ENCODE measurements at places on chromosomes 16 and 17. TPM values are rescaled to one million over a fixed set of nuclear protein-coding genes. Genes with fewer than 3 reads are reported as not detected.

Gene HNF1B
- total RNA-seq = 19.0 TPM

Gene AATK
- 4.6 TPM for total RNA-seq

Gene KRTAP4-6
- total RNA-seq = not detected

Gene C16orf46
- total RNA-seq = 4.4 TPM

Gene SARM1
- 13.4 TPM for total RNA-seq

Gene USP31
- 9.1 TPM for total RNA-seq

- no peaks in the 10 kb centered on the region for H3K36me3 ChIP-seq
- no peak overlapping the region for H3K4me3 ChIP-seq
- no peaks in the 10 kb centered on the region for H3K27me3 ChIP-seq
- H3K4me1 ChIP-seq = peaks cover 8% of the 10 kb centered on the region
Observed at GRCh38 chr17:1019451-1019850, 22.5 kb downstream of the TIMM22 start.

GRCh38 chr17:71975331-71975801, 145.5 kb upstream of the SOX9 start:
- H3K4me3 ChIP-seq = no peak overlapping the region
- no peak for DNase-seq
- H3K27me3 ChIP-seq = peaks cover 15% of the 10 kb centered on the region
- no peaks in the 10 kb centered on the region for H3K4me1 ChIP-seq

GRCh38 chr17:11738151-11738550, 139.9 kb downstream of the DNAH9 start:
- H3K36me3 ChIP-seq = no peaks in the 10 kb centered on the region
- no peak overlapping the region for H3K4me3 ChIP-seq
- no peak overlapping the region for H3K27ac ChIP-seq
- no peaks in the 10 kb centered on the region for H3K4me1 ChIP-seq
- peaks cover 4% of the 10 kb centered on the region for H3K27me3 ChIP-seq

- peaks cover 40% of the 10 kb centered on the region for H3K36me3 ChIP-seq
- no peak overlapping the region for H3K27ac ChIP-seq
- DNase-seq = no peak
Observed at GRCh38 chr17:59607061-59607460, 12.6 kb upstream of the CLTC start.

DNA sequence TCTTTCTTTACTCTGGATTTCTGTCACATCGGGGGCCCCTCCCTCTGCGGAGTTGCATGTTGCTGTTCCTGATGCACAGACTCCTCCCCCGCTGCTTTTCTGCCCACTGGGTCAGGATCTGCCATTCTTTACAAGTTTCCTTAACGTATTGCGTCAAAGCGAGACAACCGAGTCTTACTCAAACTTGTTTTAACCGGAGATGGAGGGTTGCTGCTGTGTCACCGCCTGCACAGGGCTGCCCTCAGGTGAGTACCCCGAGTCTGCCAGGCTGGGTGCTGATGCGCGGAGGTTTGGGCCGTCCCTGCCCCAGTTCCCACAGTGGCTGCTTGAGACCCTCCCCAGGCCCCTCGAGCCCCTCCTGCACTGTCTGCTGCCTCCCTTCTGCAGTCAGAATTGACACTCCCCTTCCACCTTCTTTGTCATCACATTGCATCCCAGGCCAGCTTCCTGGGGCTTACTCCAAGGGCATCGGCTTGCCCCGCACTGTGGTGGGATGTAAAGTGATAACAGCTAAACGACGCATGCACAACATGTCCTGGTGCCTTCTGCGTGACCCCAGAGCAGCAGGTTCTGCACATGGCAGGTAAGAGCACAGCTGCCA, 19.3 kb downstream of the CARHSP1 start:
- H3K36me3 ChIP-seq = peaks cover 16% of the 10 kb centered on the region
- no peak overlapping the region for H3K4me3 ChIP-seq
- H3K4me1 ChIP-seq = peaks cover 5% of the 10 kb centered on the region
- peak overlapping the region; percentile 5 for H3K27ac ChIP-seq

GRCh38 chr17:47099451-47099986, 89.6 kb downstream of the CDC27 start:
- no peak for DNase-seq
- no peak overlapping the region for H3K27ac ChIP-seq
- H3K27me3 ChIP-seq = no peaks in the 10 kb centered on the region
- peak overlapping the region; percentile 84 for H3K4me3 ChIP-seq
- peaks cover 4% of the 10 kb centered on the region for H3K36me3 ChIP-seq
- H3K4me1 ChIP-seq = peaks cover 13% of the 10 kb centered on the region

DNA sequence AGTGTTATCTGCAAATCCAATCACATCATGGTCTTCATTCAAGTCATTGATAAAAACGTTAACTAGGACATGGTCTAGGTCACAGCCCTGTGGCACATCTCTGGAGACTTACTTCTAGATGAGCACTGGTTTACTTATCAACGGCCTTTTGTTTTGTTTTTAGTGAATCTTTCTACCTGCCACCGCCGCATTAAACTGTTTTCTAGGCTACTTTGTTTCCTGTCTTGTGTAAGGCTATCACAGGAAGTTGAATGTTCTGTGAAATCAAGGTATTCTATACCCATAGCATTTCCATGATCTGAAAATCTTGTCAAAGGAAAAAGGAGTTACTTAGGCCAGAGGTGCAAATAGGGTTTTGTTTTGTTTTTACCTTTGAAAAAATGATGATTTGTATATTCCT, 26.9 kb downstream of the SOCS3 start:
- no peak overlapping the region for H3K27ac ChIP-seq
- H3K27me3 ChIP-seq = no peaks in the 10 kb centered on the region
- H3K4me1 ChIP-seq = peaks cover 14% of the 10 kb centered on the region
- no peak overlapping the region for H3K4me3 ChIP-seq

GRCh38 chr17:7889166-7889955, 772 bp downstream of the CHD3 start:
- no peaks in the 10 kb centered on the region for H3K27me3 ChIP-seq
- H3K36me3 ChIP-seq = peaks cover 9% of the 10 kb centered on the region
- no peaks in the 10 kb centered on the region for H3K4me1 ChIP-seq
- DNase-seq = peak; percentile 79
- H3K4me3 ChIP-seq = no peak overlapping the region

DNA sequence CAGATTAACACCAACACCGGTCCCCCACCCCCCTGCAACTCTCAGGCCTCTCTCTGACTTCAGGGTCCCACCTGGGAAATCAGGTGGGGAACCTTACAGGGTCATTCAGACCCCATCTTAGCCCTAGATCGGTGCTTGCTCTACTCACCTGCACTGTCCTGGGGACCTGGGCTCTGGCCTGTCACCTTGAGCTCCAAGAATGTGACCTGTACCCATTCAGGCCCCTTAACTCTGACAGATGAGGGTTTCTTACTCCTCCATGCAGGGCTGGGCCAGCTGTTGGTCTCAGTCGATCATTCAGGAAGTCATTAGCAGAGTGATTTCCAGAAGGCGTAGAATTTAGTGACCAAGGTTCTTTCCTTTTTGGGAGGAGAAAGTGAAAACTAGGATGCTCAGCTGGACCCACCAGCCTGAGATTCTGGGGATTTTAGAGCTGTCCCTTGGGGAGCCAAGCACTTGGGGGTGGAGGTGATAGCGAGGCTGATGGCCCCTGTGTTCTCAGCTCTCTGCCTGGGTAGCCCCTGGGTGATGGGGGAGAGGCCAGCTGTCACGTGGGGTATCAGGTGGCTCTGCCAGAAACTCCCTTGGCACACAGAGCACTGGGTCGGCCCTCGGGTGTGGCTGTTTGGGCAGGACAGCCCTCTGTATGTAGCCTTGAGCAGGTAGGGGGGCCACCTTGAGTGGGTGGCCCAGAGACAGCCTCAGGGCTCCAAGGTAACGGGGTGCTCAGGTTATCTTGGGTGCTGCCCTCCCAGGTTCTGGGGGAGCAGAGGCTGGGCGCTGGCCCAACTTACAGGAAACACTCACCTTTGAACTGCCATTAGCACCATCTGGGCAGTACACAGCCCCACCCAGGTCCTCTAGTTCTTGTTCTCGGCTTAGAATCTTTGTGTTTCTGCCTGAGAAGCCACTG, 724 bp downstream of the MVP start:
- H3K27me3 ChIP-seq = peaks cover under 1% of the 10 kb centered on the region
- H3K27ac ChIP-seq = peak overlapping the region; percentile 86
- peak overlapping the region; percentile 88 for H3K4me3 ChIP-seq
- H3K4me1 ChIP-seq = peaks cover 36% of the 10 kb centered on the region

DNA sequence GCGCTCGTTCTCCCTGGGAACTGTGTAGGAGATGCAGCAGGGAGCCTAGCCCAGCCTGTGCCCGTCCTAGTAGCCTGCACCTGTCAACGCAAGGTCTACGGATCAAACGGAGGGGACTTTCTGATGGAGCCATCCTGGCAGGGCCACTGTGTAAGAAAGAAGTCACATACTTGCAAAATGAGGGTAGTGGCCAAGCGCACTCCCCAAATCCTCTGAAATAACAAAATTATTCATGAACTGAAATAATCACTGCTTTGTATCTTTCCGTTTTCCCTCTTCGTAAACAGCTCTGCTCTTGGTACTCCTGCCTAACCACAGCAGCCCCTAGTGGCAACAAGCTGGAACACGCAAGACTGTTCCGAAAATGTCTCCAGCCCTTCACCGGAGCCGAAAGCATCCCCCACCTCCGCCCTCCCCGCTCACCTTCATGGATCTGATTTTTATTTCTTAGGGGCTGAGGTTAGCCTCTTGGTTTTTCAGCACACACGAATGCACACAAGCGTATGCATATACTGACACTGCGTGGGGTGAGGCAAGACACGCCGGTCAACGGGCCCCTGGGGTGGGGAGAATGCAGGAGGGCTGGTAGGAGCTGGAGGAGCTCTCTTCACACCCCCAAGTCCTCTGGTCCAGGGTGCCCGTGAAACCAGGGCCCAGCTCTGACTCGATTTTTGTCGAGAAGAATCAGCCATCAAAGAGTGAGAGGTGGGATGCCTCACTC, 100.8 kb downstream of the ABCC12 start:
- peak overlapping the region; percentile 41 for H3K27ac ChIP-seq
- no peak for DNase-seq
- H3K4me3 ChIP-seq = peak overlapping the region; percentile 52
- H3K4me1 ChIP-seq = peaks cover 17% of the 10 kb centered on the region
- H3K36me3 ChIP-seq = no peaks in the 10 kb centered on the region

Measured in type B pancreatic cell (in vitro differentiated cells).